ENCODE measurements at places on chromosomes 2 and 18.

GRCh38 chr18:50284255-50284885 is 3.0 kb upstream of the MBD1 start:
- H3K4me3 ChIP-seq = peak overlapping the region; percentile 5
- H3K27me3 ChIP-seq = no peaks in the 10 kb centered on the region
- peaks cover 53% of the 10 kb centered on the region for H3K36me3 ChIP-seq
- peak overlapping the region; percentile 74 for H3K27ac ChIP-seq
- DNase-seq = no peak

- DNase-seq = no peak
- H3K4me1 ChIP-seq = no peaks in the 10 kb centered on the region
- no peak overlapping the region for H3K4me3 ChIP-seq
- no peak overlapping the region for H3K27ac ChIP-seq
- H3K36me3 ChIP-seq = no peaks in the 10 kb centered on the region
Observed at GRCh38 chr2:62084801-62085200, 111.1 kb upstream of the B3GNT2 start.

DNA sequence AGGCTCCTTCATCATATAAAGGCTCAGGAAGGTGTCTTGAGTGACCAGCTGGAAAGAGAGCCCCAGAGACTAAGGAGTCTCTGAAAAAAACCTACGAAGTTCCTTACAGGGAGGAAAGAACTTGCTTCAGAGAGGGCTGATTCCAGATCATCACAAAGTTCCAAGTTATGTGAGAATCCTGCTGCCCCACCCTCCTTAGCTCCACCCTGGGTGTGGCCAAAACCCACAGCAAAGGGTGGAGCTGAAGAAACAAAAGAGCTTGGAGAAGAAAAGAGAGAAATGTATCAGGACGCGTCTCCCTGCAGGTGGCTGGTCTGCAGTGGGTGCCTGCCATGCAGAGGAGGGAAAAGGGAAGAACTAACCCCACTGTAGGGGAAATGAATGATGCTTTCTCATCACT is 32.8 kb upstream of the ZNF396 start:
- H3K27ac ChIP-seq = no peak overlapping the region
- no peaks in the 10 kb centered on the region for H3K36me3 ChIP-seq
- H3K4me3 ChIP-seq = no peak overlapping the region
- no peak for DNase-seq
- H3K27me3 ChIP-seq = peaks cover 10% of the 10 kb centered on the region

- no peaks in the 10 kb centered on the region for H3K36me3 ChIP-seq
- no peak overlapping the region for H3K4me3 ChIP-seq
- no peaks in the 10 kb centered on the region for H3K27me3 ChIP-seq
- DNase-seq = no peak
- no peak overlapping the region for H3K27ac ChIP-seq
- H3K4me1 ChIP-seq = no peaks in the 10 kb centered on the region
Observed at GRCh38 chr2:36427790-36428243, 72.2 kb downstream of the CRIM1 start.

DNA sequence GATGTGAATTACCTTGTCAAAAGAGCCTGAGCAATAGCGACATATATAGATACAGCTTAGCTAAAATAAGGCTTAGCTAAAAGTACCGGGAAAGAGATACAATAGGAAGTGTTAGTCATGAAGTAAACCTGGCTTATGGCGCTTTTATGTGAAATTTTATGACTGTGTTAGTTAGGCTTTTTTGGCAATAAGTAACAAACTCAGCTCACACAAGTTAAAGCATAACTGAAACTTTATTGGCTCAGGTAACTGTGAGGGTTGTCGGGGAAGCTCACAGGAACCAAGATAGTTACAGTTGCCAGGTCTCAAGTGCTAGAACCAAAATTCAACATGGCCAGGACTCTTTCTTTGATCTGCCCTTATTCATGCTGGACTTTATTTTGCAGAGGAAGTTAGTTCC is 925.0 kb upstream of the GYPC start:
- no peak overlapping the region for H3K27ac ChIP-seq
- no peaks in the 10 kb centered on the region for H3K4me1 ChIP-seq
- H3K4me3 ChIP-seq = no peak overlapping the region

- no peak overlapping the region for H3K27ac ChIP-seq
- DNase-seq = no peak
- peaks cover 19% of the 10 kb centered on the region for H3K4me1 ChIP-seq
- H3K4me3 ChIP-seq = no peak overlapping the region
Observed at GRCh38 chr18:12722731-12723130, 19.9 kb downstream of the PSMG2 start.

GRCh38 chr2:153644955-153645354 is 166.4 kb upstream of the RPRM start:
- H3K4me3 ChIP-seq = no peak overlapping the region
- no peak for DNase-seq
- no peak overlapping the region for H3K27ac ChIP-seq
- no peaks in the 10 kb centered on the region for H3K4me1 ChIP-seq
- no peaks in the 10 kb centered on the region for H3K36me3 ChIP-seq

DNA sequence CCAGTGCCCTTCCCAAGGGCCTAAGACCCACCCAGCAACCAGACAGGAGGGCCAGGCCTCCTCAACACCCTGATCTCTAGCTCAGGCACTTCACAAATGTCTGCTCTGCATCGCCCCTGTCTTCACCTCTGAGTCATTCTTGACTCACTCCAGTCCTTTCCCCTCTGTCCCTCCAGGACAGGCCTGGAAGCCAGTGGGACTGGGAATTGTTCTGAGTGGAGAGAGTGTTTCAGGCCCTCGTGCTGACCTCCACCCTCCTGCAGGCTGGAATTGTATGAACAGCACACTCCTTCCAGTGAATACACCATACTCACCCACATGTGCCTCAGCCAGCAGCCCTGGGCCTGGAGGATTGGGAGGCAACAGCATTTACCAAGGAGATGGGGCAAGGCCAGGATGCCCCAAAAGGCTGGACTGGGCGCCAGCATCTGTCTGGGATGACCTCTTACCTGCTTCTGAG is 304.2 kb downstream of the CYP26B1 start:
- H3K27ac ChIP-seq = no peak overlapping the region
- H3K36me3 ChIP-seq = no peaks in the 10 kb centered on the region
- no peak for DNase-seq
- H3K4me3 ChIP-seq = no peak overlapping the region
- peaks cover 5% of the 10 kb centered on the region for H3K27me3 ChIP-seq

- H3K4me3 ChIP-seq = no peak overlapping the region
- no peak overlapping the region for H3K27ac ChIP-seq
- no peak for DNase-seq
Observed at GRCh38 chr2:88924533-88924932, 233.1 kb downstream of the RPIA start.
